ENCODE measurements at places on chromosomes 3 and 15.

DNA sequence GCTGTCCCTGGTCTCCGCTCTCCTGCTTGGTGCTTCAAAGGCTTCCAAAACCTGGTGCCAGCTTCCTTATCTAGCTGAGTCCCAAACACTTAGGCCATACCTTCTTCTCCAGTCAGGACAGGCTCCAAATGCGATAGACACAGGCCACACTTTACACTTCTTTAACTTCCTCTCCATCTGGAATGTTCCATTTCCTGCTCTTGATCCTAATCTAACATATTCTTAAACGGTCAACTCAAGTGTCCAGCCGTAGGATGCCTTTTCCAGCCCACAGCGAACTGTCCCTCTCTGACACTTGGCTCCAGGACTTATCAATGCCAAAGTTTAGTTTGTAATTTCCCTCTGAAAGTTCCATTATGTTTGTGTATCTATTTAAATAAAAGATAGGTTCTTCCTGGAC is 19.2 kb upstream of the PLA2G4F start:
- no peak for DNase-seq

- DNase-seq: peak; percentile 41
Measured at GRCh38 chr3:140206196-140207040, 271.4 kb downstream of the CLSTN2 start.

DNA sequence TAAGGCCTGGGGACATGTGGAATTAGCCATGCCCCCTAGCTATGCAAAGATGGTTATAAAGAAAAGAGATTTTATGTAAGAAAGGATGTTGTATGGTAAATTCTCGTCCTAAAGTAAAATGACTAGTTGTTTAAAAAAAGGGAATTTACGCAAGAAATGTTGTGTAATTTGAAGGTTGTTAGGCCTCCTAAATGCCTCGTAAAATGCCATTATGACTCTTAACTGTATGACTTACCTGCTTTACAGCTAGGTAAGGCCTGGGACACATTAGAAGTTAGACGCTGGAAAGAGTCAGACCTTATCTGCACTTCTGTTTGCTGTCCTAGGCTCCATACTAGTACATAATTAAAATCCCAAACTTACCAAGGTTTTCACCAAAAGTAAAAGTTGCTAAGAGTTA is 17.5 kb upstream of the HHATL start:
- DNase-seq: no peak

DNA sequence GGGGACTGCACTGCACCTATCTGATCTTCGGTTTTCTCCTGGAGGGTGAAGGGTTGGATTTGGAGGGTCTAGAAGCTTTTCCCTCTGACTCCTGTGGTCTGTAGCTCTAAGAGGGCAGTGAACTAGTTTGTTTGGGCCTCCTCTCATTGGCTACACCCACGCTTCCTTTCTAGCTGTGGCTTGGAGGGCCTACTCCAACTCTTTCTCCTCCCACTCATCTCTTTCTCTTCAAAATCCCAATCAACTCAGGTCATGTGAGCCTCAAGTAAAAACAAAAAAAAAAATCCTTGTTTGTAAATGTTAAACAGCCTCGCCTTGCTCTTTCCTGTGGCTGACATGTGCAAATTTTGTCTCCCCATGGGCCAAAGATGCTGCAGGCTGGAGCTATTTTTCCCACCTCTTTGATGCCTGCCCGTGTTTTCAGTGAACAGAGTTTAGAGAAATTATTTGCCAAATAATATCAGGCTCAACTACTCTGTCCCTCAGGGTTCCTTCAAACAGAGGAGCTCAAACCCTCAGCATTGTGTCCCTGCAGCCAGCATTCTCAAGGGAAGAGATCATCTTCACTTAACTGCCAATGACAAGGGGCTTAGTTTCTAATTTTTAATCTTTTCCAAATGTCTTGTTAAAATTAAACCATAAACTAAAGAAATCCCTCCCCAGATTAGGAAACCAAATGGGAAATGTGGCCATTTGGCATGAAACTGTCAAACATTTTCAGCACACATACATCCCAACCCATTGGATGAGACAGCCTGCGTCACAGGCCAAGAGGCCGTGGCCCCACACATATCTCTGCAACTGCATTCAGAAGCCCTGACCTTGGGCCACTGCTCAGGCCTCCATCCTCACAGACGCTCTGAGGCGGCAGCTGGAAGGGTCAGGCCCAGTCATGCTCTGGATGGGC is 114.8 kb upstream of the THBS1 start:
- DNase-seq: no peak

DNA sequence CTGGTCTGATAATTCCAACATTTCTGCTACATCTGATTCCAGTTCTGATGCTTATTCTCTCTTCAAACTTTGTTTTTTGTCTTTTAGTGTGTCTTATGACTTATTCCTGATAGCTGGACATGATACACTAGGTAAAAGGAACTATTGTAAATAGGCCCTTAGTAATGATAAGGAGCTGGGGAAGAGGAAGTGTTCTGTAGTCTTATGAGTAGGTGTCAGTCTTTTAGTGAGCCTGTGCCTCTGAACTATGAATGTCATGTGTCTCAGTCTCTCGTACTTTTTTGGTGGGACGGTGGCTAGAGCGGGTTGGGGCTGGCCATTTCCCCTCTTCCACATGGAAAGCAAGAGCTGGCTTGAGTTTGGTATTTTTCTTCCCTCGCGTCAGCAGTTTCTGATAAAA is 41.2 kb downstream of the PCCB start:
- DNase-seq: no peak

- peak; percentile 13 for DNase-seq
Measured at GRCh38 chr3:148697306-148698189, at the start of gene AGTR1. Gene AGTR1 (plus strand): TSS chr3:148697903. CDS start chr3:148741036, 43,133 bp downstream.

DNA sequence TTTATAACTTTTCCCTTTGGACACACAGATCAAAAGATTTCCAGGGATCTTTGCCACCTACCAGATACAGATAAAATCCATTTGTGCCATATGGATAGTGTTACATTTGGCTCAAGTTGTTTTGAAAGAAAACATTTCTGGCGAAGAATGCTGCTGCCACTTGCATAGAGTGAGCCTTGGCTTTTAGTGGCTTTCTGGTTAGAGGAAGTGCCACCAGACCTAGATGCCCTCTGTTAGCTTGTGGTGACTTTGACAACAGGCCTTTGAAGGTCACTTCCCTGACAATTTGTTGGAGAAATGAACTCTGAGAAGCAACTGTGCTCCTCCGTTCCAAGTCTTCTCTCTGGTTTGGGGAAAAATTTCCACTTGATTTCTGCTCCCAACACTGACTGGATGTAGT is 158.0 kb downstream of the CHST2 start:
- DNase-seq: no peak

- no peak for DNase-seq
Measured at GRCh38 chr15:29522373-29523276, 253.0 kb upstream of the NSMCE3 start.

- DNase-seq: no peak
Measured at GRCh38 chr3:4309491-4310128, 6.4 kb downstream of the SETMAR start.

- DNase-seq: no peak
Measured at GRCh38 chr15:34223904-34224596, 766 bp upstream of the EMC4 start.

- no peak for DNase-seq
Measured at GRCh38 chr15:90451053-90451850, 63.2 kb downstream of the IQGAP1 start.

- DNase-seq: no peak
Measured at GRCh38 chr15:83919319-83919830, 265.5 kb downstream of the ADAMTSL3 start.

DNA sequence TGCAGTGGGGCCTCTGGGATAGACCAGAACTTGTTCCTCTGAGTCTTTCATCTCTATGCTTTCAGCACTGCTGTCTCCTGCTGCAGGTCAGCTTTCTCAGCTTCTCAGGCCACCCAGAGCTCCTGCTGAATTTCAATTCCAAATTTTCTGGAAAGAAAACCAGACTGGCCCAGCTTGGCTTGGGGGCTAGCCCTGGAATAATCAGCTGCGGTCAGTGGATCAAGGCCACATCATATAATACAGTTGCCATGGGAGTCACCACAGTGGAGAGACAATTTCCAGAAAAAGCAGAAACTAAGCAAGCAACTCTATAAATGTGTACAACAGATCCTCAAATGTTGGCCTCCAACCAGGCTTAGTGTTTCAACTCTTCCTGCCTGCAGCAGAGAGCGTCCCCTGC is 91.1 kb upstream of the SLC24A5 start:
- DNase-seq: no peak

GRCh38 chr3:13272831-13273603 is 147.1 kb downstream of the NUP210 start:
- DNase-seq: no peak

- DNase-seq: no peak
Measured at GRCh38 chr3:55790596-55791350, 303.7 kb upstream of the WNT5A start.

DNA sequence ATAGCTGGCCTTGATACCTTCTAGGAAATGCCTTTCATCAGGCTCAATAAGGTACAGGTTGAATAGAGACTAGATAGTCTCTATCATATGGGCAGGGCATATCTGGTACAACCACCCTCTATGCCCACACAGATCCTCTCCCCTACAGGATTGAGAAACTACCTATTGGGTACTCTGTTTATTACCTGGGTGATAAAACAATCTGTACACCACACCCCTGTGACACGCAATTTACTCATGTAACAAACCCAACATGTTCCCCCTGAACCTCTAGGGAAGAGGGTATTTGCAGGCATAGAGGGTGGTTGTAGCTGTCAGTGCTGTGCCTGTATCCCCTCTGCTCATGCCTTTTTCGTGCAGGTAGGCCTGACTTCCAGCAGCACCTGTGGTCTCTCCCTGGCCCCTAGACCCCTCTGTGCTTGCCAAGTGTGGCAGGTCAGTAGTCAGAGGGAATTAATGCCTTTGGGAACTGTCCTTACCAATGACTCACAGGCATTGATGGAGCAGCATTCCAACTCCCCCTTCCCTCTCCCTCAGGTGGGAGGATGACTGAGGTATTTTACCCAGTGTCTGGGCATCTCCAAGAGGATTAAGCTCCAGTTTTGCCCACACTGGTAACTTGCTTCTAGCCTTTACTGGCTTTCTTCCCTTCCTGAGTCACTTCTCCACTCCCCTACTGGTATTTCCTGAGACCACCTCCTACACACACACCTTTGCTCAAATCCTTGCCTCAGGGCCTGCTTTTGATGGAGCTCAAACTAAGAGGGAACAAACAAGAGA is 18.3 kb downstream of the CLSTN2 start:
- no peak for DNase-seq
